ENCODE measurements at places on chromosomes 3 and 15.

- peak; percentile 87 for DNase-seq
Measured at GRCh38 chr3:197298341-197298944, at the start of gene DLG1. DLG1 (minus strand) TSS chr3:197298612; CDS start chr3:197297204, 1,408 bp downstream.

DNA sequence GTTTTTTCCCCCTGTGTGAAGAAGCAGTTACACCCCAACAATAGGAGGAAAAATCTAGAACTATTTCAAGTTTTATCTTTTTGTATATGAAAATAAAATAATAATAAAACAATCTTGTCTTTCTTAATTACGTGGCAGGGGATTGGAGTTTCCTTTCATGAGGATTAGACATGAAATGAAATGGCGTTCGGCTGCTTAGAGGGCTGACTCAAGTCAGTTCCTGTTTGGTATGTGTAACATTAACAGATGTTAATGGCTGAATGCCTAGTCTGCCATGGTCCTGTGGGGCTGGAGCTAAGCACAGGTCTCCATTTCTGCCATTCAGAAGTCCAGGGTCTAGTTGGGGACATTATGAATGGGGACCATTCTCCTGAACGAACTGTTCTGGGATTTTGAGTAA lies 3.1 kb upstream of the EXOG start:
- peak; percentile 11 for DNase-seq

GRCh38 chr3:5583920-5584319 lies 396.4 kb downstream of the EDEM1 start:
- no peak for DNase-seq

DNA sequence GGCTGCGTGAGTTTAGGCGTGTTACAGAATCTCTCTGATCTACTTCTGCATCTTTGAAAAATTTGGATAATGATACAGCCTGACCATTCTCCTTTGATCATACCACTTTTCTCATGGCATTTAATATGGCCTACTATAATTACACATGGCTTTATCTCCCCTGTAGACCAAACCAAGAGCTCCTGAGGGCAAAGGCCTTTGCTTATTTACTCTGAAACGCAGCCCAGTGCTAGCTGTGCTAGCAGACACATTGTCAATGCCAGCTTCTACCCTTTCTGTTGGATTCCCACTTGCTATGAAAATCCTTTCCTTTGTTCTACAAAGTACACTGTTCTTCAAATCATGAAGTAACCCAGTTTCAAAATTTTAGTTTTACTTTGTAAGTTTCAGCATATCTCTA lies 16.5 kb upstream of the VGLL4 start:
- no peak for DNase-seq

GRCh38 chr3:10315771-10316344 lies 5.1 kb downstream of the SEC13 start:
- DNase-seq = no peak

DNA sequence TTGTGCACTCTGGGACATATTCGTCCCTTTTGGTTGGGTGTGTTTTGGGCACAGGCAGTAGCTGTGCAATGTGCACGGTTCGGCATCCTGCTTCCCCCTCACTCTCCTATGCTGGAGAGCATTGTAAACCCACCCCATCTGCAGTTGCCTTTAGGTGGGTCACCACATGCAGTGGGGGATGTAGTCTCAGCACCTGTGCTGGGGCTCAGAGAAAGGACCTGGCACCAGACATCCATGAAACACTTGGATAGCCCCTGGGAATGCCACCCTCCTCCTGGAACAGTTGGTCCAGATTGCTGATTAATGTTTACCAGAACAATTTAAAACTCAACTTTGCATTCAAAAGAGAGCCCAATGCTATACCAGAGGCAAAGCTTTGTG lies 123.9 kb upstream of the MEF2A start:
- no peak for DNase-seq

DNA sequence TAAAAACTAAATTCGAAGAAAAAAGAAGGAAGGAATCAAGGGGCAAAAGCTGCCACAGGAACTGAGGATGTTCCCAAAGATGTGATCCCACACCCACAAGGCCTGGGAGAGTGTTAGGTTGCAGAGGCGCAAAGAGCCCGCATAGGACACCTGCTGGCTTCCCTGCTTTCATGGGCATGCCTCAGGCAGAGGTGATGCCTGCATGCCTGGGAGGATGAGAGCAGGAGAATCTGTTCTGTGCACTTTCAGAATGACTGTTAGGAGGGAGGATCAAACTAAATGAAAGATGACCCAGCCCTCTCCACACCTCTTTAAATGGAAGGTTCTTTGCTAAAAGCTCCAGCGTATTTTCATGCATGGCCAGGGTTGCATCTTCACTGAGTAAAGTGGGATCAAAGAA lies 162.4 kb downstream of the PLCL2 start:
- DNase-seq = no peak

DNA sequence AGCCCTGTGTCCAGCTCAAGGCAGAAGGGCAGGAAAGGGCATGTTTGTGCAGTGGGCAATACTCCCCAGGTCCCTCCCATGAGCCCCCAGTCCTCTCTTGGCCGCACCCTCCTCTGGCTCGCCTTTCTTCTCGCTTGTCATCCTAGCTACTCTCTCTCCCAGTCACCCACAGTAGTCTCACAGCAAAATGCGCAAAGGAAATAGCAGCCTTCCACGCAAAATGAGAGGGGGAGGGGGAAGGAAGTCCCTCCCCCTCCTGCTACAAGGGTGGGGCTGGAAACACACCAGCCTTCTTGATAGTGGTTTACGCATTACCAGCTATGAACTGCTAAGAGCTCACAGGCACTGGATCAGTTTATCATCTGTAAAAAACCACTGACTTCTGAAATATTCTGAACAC lies 83.8 kb downstream of the GADL1 start:
- DNase-seq = no peak

GRCh38 chr3:116886202-116886893 lies 176.8 kb downstream of the TUSC7 start:
- no peak for DNase-seq

DNA sequence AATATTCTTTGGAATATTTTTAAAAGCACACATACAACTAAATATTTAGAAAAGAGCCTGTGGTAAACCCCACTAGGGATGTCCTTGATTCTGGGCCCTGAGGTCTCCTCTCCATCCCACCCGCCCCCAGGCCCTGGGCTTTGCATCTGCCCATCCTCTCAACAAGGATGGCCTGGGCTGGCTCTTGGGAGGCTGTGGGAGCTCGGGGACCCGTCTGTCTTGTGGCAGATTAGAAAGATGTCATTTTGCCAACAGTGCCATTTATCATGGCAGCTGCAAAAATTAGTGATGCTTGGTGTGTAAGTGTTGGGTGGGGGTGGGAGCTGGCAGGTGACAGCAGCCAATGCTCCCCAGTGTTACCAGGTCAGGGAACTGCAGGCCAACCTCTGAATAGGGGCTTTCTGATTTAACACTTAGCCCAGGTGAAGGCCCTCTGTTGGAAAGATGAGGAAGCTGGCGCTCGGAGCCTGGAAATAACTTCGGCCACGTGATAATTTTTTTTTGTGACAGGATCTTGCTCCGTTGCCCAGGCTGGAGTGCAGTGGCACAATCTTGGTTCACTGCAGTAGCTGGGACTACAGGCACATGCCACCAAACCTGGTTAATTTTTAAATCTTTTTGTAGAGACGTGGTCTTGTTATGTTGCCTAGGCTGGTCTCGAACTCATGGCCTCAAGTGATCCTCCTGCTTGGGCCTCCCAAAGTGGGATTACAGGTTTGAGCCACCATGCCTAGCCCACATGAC lies 16.9 kb upstream of the CSPG4 start:
- DNase-seq = no peak

GRCh38 chr3:33892655-33893054 lies 94.2 kb downstream of the PDCD6IP start:
- no peak for DNase-seq

DNA sequence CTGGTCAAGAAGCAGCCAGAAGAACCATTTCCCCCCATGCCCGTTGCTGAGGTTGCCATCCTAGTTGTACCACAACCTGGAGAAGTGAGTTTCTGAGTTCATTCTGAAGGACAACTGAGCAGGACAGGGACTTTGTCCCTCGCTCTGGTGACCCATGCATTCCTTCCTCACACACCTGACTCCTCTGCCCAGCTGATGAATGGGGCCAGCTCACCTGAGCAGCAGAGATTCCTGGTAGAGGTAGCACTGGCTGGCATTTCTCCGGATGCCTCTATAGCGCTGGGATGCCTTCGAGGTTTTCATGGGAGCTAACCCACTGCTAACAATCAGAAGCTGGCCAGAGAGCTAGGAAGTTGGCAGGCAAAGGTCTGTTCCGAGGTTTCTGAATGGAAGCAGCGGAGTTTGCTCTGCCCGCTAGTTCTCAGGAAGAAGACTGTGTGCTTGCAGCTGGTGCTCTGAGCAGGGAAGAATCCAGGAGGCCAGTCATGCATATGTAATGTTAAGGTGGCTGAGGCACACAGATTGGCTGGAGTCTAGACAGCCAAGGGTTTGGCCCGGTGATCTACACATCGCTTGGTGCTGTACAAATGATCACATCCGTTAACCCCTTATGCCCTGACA lies at the start of gene TMC3:
Gene TMC3 (minus strand): TSS at position 439 of the 621 bp plus-strand sequence. CDS start 136 bp downstream, at position 303.
- no peak for DNase-seq

DNA sequence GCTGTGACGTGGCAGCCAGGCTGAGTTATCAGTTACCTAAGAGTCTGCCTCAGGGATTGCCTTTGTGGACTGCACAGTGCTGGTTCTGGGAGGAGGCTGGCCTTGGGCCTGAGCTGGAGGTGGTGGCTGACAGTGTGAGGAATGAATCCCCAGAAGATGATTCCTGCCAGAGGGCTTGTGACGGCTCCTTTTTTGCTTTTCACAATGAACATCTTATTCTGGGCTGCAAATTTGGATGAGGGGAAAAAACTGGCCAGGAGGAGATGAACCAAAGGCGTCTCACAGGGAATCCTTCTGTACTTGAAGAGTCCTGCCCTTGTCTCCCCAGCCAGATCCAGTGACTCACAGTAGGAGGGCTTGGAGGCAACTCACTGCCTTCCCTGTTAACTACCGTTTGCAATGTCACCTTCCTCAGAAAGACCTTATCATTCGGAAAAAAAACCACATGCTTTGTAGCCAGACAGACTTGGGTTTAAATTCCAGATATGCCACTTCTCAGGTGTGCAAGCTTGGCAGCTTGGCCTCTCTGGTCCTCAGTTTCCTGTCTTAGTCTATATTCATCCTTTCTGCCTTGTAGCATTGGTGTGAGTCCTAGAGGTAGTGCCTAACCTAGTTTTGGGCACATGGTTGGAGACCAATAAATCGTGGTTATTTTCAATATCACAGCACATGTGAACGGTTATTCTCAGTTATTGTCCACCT lies 19.1 kb downstream of the ST6GAL1 start:
- no peak for DNase-seq

Measured in stromal cell of bone marrow (primary cell).